ENCODE measurements at places on chromosomes 6 and 20.

GRCh38 chr6:113315879-113316278 lies 541.3 kb upstream of the MARCKS start:
- DNase-seq = no peak

DNA sequence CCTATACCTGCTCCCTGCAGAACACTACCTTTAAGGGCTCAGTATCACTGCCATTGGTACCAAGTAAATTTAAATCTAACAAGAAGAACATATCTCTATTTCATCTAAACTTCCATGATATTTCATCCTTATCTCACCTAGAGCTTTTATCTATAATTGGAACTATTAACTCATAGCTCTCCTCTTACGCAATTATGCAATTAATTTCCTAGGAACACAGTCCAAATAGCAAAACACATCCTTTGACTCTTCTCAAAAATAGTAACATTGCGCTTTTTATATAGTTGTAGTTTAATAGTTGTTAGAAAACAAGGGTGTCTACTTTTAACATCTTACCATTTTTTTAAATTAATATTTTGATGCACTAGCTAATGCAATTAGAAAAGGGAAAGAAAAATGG lies 986.8 kb upstream of the SLC35B3 start:
- no peak for DNase-seq

DNA sequence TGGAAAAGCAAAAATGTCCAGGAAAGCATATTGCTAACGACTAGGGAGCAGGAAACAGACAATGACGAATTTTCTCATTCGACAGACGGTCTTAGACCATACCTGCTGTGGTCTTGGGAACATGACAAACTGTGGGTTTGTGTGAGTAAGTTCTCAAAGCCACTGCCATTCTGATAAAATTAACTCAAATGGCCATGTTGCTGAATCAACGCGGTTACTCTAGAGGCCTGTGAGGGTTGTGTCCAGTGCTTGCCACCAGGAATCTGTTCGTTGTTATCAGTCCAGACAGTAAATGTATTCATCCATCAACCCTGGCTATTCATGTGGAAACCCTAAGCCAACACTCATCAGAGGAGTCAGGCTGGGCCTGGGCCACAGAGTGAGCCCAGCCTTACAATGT lies 124.3 kb downstream of the MYLK4 start:
- DNase-seq = no peak

GRCh38 chr6:148307405-148307804 lies 35.2 kb upstream of the SASH1 start:
- no peak for DNase-seq

DNA sequence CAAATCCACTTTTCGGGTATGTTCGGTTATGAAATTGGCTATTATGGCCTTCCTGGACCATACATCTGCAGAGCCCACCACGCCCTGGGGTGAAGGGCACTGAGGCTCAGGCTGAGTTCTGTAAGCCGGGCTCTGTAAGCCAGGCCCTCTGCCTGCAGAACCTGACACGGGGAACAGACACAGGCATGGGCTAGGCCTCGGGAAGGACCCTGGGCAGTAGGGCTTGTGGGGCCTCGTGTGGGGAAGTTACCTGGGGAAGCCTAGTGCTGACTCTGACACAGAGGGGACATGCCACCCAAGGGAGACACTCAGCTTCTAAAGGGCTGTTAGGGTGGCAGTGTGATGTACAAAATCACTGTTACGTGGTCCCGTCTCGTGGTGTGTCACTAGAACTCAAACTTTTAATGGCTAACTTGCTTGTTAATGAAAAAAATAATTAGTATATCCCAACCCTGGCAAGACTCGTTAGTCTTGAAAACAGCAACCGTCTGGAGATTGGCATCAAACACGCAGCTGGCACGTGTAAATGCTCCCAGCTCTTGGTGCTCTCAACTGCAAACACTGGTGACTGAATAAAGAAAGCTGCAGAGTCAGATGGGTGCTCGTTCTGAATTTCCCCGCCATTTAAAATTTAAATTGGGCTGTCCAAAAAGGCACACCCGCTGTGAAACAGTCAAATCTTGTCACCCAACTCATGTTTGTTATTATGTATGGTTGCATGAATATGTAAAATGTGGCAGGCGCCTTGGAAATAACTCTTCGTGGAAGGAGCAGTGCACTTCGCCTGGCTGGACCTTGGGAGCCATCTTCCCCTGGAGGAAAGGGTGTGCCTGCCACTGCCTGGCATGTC lies 23.6 kb upstream of the TCFL5 start:
- no peak for DNase-seq

GRCh38 chr6:410555-411395 lies 19.2 kb downstream of the IRF4 start:
- peak; percentile 29 for DNase-seq
